Fibroblast of skin of left quadriceps (primary cell): ENCODE measurements at places on chromosomes 4 and X.

DNA sequence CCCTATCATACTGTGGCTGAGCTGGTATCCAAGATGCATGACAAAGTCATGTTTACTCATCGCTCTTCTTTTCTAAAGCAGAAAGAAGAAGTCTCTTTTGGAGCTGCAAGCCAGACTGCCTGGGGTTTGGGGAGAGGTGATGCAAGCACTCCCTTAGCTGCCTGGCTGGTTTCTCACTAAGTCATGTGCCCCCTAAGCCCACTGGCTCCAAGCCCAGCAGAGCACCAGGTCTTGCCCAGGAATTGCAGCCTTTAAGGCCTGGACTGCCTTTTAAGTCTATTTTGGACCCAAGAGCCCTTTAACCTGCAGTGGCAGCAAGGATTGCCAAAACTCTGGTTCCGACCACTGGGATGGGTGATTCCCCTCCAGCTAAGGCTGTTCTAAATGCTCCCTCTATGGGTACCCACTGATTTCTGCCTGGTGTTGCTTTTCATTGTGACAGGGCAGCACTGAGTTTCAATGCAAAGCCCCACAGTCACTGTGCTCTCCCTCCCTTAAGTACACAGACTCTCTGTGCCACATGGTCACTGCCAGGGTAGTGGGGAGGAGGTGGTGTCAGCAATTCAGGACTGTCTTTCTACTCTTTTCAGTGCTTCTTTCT lies 548.6 kb downstream of the TLL1 start:
- DNase-seq, result peak; percentile 14

DNA sequence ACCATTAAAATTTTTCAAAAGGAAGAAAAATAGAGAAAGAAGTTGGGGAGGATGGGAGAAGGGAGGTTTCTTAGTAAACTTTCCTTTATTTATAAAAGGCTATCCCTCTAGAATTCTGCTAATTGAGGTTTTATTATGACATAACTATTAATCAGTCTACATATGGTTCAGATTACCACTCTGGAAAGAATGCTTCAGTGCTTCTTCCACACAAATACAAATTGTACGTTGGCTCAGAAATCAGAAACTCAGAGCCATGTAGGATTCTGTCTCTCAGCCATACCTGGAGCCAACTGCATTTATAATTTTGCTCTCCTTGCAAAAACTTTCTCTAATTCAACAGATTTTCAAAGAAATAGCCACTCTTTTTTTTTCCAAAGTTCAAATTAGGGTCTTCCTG lies 37.1 kb downstream of the SRPX start:
- no peak for DNase-seq

DNA sequence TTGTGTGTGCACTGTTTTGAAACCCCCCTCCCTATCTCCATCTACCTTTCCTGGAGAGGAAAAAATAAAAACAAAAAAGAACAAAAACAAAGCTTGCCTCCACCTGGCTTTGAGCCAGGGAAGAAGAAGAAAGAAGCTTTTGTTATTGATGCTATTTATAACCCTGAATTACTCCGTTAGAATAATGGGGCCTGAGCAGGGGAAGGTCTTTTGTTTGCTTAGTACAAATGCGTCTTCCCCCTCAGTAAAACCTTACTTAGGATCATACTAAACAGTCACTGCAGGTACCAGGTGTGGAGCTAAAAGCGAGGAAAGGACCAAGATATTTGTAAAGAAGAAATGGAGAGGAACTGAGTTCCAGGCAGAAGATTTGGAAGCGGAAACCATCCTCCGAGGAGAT lies 352.1 kb downstream of the KCNIP4 start:
- no peak for DNase-seq

GRCh38 chrX:79270401-79270800 lies 96.7 kb downstream of the ITM2A start:
- no peak for DNase-seq

GRCh38 chr4:152578670-152579069 lies 42.8 kb upstream of the FBXW7 start:
- DNase-seq, result no peak

- no peak for DNase-seq
Measured at GRCh38 chrX:42975906-42976305, 197.9 kb upstream of the PPP1R2C start.

- DNase-seq, result no peak
Measured at GRCh38 chr4:147965873-147966272, 234.0 kb downstream of the ARHGAP10 start.

GRCh38 chr4:145390571-145390970 lies 91.1 kb upstream of the SMAD1 start:
- DNase-seq, result no peak
